Kidney epithelial cell (primary cell): ENCODE measurements at places on chromosomes 12 and 14. TPM values are rescaled to one million over a fixed set of nuclear protein-coding genes. Genes with fewer than 3 reads are reported as not detected.

DNA sequence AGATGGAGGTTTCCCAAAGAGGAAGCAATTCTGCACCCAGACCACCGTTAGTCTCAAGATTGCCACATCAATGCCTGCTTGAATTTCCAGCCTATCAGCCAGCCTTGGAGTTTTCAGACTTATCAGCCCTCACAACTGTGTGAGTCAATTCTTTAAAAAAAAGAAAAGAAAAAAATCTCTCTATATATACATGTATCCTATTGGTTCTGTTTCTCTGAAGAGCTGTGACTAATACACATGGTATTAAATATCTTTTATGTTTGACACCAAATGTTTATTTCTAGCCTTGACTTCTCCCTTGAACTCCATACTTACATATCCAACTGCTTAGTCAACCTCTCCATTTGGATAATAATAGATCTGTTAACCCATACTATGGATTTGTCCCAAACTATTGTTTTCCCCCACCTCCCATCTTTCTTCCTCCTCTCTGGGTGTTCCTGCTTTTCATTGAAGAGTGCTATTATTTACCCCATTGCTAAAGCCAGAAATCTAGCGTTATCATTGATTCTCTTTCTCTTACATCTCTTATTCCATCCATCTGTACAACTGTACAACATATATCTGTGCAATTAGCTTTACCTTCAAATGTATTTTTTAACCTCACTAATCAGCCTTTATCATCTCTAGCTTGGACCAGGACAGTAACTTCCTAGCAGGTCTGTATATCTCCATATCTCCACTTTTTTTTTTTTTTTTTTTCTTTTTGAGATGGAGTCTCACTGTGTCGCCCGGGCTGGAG lies 22.7 kb upstream of the EID3 start:
- DNase-seq: no peak

GRCh38 chr14:60344751-60345150 lies 95.7 kb downstream of the PPM1A start:
- no peak for DNase-seq

The MIP gene
- total RNA-seq: not detected in 2 replicates

- no peak for DNase-seq
Measured at GRCh38 chr12:23950210-23950774, 822 bp upstream of the SOX5 start.

DNA sequence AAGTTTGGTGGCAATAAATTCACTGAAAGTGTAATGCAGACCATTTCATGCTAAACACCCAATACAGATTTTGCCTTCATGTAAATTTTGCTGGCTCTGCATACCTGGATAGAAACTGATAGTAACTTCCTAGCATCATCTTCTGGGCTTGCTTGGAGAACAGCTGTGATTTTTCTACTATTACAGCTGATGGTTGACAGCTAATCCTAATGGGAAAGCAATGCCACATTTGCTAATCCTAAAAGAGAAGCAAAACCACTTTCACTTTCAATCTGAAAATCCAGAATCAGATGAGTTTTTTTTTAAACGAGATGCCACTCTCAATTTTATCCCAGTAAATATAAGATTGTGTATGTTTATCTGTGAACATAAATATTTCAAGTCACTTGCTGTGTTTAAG lies 1035.9 kb downstream of the TRHDE start:
- no peak for DNase-seq

The TAS2R50 gene
- total RNA-seq: 0.41 and 0.96 TPM in 2 replicates

GRCh38 chr12:132492522-132492921 lies 2.6 kb downstream of the FBRSL1 start:
- no peak for DNase-seq

The KRT73 gene
- total RNA-seq: not detected in 2 replicates

DNA sequence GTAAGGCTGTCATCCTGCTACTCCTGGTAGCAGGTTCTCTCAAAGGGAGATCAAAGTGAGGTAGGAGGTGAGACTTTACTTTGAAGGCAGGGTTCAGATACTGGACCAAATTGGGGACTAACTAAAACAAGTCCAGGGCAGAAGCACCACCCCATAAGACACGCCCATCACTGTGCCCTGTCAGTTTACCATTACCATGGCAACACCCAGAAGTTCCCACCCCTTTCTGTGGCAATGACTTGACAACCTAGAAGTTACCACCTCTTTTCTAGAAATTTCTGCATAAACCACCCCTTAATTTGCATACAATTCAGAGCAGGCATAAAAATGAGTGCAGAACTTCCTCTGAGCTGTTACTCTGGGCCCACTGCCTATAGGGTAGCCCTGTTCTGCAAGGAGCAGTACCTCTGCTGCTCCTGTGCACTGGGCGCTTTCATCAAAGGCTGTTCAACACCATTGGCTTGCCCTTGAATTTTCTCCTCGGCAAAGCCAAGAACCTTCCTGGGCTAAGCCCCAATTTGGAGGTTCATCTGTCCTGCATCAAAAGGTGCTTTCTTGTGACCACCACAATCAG lies 64.8 kb upstream of the MAX start:
- no peak for DNase-seq

The ZNF10 gene
- total RNA-seq: 3.3 and 3.6 TPM in 2 replicates

GRCh38 chr14:23577710-23578392 lies 739 bp downstream of the JPH4 start:
- no peak for DNase-seq

DNA sequence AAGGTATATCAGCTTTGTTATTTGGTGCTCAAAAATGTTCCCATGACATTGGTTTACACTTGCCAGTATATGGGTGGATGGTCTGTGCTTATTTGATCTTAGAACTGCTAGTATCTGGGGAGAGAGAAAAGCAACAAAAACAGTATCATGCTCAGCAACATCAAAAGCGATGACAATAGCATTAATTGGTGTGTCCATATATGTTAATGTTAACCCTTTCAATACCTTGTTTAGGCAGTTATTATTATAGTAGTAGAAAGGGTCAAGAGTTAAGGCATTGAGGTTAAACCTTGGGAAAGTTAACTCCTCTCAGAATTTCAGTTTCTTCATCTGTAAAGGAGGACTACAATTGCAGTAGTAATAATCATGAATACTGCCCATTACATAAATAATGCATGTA lies 37.4 kb upstream of the SLC38A2 start:
- DNase-seq: no peak

- no peak for DNase-seq
Measured at GRCh38 chr12:26854031-26854390, 21.0 kb upstream of the ITPR2 start.

DNA sequence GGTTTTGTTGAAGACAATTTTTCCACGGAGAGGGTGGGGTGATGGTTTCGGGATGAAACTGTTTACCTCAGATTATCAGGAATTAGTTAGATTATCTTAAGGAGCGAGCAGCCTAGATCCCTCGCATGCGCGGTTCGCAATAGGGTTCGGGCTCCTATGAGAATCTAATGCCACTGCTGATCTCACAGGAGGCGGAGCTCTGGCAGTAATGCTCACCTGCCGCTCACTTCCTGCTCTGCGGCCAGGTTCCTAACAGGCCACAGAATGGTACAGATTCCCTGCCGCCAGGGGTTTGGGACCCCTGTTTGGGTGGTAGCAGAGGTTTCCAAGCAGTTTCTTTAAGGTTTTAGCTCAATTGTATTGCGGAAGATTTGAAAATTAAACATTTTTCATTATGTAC lies 439.8 kb upstream of the OR4E1 start:
- no peak for DNase-seq

The NELL2 gene
- total RNA-seq: 3.5 and 9.7 TPM in 2 replicates

- DNase-seq: peak; percentile 2
Measured at GRCh38 chr12:62438098-62438692, 28.4 kb upstream of the MON2 start.

DNA sequence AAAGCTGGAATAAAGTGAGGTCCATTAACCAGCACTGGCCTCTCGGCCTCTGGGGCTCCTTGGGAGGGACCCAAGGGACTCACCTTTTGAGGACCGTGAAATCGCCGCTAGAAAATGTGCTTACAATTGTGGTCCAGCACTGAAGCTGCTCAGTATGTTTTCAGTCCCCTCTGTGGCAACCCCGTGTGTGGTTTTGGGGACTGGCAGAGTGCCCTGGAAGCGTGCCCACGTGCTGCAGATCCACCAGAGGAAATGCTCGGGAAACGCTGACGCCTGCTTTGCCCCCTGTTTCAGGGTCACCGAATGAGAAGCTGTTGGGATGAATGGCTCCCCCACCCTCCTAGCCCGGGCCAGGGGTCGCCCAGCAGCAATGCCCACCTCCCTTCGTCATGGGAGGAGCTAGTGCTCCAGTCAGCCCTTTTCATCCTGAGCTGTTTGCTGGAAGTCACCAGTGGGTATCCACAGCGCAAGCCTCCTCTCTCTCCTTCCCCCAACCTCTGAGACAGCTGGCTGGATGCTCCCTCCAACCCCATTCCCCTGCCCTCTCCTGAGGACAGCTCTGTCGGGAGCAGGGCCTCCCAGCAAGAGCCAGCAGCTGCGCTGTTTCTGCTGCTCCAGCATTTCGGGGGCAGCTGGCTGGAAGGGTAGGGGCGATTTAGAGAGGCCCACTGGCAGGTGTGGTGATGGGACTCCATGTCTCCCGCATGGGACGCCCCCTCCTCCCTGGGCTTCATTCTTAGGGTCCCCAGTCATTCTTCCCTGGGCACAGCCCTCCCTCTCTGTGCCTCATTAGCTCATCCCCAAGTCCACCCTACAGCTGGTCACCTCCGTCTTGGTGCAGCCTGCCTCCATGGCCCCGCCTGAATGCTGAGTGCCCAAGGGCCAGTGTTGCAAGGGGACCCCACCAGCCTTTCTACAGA lies 33.2 kb upstream of the PPP1R13B start:
- DNase-seq: peak; percentile 34

DNA sequence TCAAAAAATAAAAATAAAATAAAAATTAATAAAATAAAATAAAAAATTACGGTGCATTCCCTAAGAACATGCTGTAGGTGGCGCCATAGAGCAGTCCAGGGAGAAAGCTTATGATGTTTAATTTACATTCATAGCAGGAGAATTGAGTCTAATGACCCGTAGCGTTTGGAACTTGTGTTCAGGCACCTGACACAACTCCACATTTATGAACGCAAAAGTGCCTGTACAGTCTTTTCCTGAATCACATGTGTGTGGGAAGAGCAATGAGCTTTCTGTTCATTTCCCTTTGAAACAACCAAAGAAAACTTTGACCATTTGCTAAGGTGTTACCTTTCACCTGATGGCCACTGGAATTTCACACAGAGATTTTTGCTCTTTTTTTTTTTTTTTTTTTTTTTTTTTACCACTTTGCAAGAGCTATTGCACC lies 60.6 kb upstream of the KCNA1 start:
- DNase-seq: no peak

DNA sequence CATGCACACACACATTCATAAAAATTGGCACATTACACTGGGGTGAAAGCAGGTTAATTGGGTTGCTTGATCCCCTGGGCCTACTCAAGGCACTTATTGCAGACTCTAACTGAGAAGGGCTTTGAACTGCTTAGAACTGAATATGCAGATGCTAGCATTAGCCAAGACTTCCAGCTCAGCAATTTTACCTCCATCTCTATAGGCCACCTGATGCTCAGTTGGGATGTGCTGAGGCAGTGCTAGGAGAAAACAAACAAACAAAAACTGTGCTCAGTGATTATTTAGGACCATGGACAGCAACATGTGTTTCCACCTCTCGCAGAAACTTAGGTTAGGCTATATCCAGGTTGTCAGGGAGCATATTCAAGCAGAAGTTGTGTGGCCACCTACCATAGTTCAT lies 124.8 kb upstream of the WSCD2 start:
- DNase-seq: no peak

The DNAI7 gene
- 0.07 TPM in 1 of 2 replicates, not detected in the other for total RNA-seq

The GPR135 gene
- total RNA-seq: 0.71 and 1.9 TPM in 2 replicates

- no peak for DNase-seq
Measured at GRCh38 chr14:96987086-96987474, 189.9 kb downstream of the VRK1 start.

- DNase-seq: no peak
Measured at GRCh38 chr12:58443981-58444371, 476.3 kb downstream of the LRIG3 start.

GRCh38 chr12:126163984-126164383 lies 1098.7 kb downstream of the AACS start:
- no peak for DNase-seq

GRCh38 chr14:56580221-56580711 lies 668 bp downstream of the TMEM260 start:
- DNase-seq: no peak

The SLCO1A2 gene
- total RNA-seq: not detected in 2 replicates

The EXOC3L4 gene
- total RNA-seq: 0.34 and 0.46 TPM in 2 replicates

The GLIPR1L1 gene
- total RNA-seq: not detected in 2 replicates

DNA sequence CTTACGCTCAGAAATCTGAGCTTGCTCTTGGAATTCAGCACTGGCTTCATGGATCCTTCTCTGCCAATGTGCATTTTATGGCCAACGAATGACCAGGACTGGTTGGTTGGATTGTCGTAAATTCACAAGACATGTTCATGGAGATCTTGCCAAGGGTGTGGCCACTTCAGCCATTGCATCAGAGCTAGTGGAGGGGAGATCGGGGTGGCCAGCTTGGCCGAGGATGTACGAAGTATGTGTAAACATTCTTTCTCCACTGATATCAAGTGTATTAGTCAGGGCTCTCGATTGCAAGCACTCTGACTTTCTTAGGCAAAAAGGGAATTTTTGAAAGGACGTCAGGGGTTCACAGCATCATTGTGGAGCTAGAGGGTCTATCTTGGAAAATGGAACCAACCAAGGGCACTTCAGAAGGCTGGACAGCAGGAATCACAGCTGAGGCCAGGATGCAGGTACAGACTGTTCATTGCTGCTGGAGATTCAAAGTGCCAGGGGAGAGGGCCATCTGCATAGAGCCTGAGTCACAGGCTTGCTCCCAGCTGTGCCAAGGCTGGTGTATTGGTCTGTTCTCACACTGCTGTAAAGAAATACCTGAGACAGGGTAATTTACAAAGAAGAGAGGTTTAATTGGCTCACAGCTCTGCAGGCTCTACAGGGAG lies 32.9 kb upstream of the ADGRD1 start:
- no peak for DNase-seq

DNA sequence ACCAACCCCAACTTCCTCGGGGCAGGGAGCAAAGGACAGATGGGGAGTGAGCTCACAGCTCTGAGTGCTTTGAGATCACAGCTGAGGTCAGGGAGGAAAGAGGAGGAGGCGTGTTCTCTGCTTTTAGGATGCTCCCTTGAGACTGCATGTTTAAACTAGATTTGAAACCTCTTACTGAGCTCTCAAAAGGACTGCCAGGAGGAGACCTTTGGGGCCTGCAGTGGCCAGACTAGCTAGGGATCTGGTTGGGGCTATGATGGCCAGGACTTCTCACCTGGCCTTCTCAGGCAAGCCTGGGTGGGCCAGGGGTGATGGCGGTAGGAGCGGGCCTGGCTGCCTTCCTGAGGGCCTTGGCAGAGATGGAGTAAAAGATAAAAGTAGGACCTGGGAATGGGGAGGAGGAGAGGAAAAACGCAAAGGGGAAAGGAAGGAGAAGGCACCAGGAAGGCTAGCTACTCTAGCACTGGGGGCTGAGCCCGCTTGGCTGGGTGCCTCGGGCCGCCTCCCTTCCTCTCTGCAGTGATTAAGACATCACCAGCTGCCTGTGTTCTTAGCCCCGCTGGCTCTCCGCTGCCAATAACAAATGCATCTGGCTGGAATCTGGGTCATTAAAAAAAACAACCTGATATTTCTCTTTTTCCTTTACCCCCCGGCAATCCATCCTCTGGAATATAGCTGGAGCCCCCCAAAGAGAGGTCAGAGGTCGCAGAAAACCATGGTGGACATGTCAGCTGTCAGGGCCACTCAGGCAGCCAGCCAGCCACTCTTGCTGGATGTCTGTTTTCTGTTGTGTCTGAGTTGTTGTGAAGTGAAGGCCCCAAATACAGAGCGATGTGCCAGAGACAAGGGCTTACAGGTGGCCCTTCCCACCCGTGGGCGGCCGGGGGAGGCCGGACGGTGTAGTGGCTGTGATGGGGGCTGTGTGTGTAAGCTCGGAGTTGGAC lies 141.3 kb downstream of the TSPAN9 start:
- peak; percentile 31 for DNase-seq
